ENCODE measurements at places on chromosomes 12 and 14. TPM values are rescaled to one million over a fixed set of nuclear protein-coding genes. Genes with fewer than 3 reads are reported as not detected.

Gene OTUB2
- 1.1 TPM for total RNA-seq

Gene SMCO2
- total RNA-seq: not detected

Gene LRRK2
- total RNA-seq: 3.7 TPM

Gene THTPA
- total RNA-seq: 31.6 TPM

Gene CD69
- not detected for total RNA-seq

Gene LHX5
- not detected for total RNA-seq

Gene INF2
- total RNA-seq: 87.3 TPM

Gene PPP4R4
- total RNA-seq: 0.75 TPM

Gene SIX4
- total RNA-seq: 49.9 TPM

Gene IL22
- not detected for total RNA-seq

Gene CCDC197
- total RNA-seq: not detected

Gene GPR65
- total RNA-seq: 0.05 TPM

Gene NEUROD4
- not detected for total RNA-seq

Gene GPR84
- not detected for total RNA-seq

Gene FAM186B
- total RNA-seq: 0.10 TPM

Gene OAS3
- total RNA-seq: 7.1 TPM

Gene PLCZ1
- total RNA-seq: not detected

Gene BCL2L14
- not detected for total RNA-seq

Gene IFI27
- 5.8 TPM for total RNA-seq

Gene MUCL1
- not detected for total RNA-seq

Gene C14orf132
- 35.7 TPM for total RNA-seq

Gene LRRC10
- not detected for total RNA-seq

Gene PROX2
- not detected for total RNA-seq

Gene TMEM132D
- total RNA-seq: not detected

Gene SLCO1B3
- total RNA-seq: not detected

Gene OGFOD2
- total RNA-seq: 15.3 TPM

Gene ST8SIA1
- total RNA-seq: 1.6 TPM

Gene PPFIA2
- not detected for total RNA-seq

Gene RFX4
- total RNA-seq: not detected

Gene FITM1
- 144 TPM for total RNA-seq

Gene SPIC
- not detected for total RNA-seq

Gene ASB2
- total RNA-seq: 8.9 TPM

Gene CAPZA3
- total RNA-seq: not detected

Gene DBX2
- total RNA-seq: not detected

Gene ITGB7
- total RNA-seq: 0.32 TPM

Gene LBHD2
- total RNA-seq: 2.7 TPM

Gene DEGS2
- 0.11 TPM for total RNA-seq

Gene P2RX2
- not detected for total RNA-seq

Gene KRT79
- total RNA-seq: not detected

Gene SLCO1C1
- not detected for total RNA-seq

Gene SLC22A17
- total RNA-seq: 9.6 TPM

Gene C1QL4
- 37.7 TPM for total RNA-seq

Gene MGP
- total RNA-seq: not detected

Gene TC2N
- total RNA-seq: not detected

Gene NANOG
- total RNA-seq: 0.03 TPM

Gene ZNF84
- total RNA-seq: 29.3 TPM
